ENCODE measurements at places on chromosomes 7 and 10. TPM values are rescaled to one million over a fixed set of nuclear protein-coding genes. Genes with fewer than 3 reads are reported as not detected.

The ANKRD22 gene
- total RNA-seq: not detected

The ENO4 gene
- total RNA-seq: not detected

The SKAP2 gene
- 24.4 TPM for total RNA-seq

DNA sequence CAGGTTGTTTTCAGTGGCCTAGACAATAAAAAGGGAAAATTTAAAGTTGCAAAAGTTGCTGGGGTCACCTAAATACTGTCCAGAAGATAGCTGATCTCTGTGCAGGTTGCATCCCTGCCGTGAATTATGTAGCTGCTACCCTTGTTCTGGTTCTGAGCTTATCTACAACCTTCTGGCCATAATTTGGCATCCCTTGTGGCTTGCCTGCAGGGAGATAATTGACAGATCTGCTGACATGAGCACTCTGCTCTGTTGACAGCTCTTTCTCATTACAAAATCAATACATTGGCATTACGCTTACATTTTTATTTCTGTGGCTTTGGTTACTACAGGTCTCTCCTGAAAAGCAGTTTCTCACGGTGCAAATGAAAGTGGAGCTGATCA, 29.3 kb upstream of the HECTD2 start:
- H3K27ac ChIP-seq: no peak overlapping the region
- no peaks in the 10 kb centered on the region for H3K27me3 ChIP-seq
- DNase-seq: no peak
- no peaks in the 10 kb centered on the region for H3K4me1 ChIP-seq
- H3K4me3 ChIP-seq: no peak overlapping the region

GRCh38 chr10:102112210-102112817, 7.9 kb downstream of the LDB1 start:
- peaks cover 37% of the 10 kb centered on the region for H3K4me1 ChIP-seq
- no peak overlapping the region for H3K27ac ChIP-seq
- H3K4me3 ChIP-seq: no peak overlapping the region
- DNase-seq: peak; percentile 38
- H3K27me3 ChIP-seq: no peaks in the 10 kb centered on the region

DNA sequence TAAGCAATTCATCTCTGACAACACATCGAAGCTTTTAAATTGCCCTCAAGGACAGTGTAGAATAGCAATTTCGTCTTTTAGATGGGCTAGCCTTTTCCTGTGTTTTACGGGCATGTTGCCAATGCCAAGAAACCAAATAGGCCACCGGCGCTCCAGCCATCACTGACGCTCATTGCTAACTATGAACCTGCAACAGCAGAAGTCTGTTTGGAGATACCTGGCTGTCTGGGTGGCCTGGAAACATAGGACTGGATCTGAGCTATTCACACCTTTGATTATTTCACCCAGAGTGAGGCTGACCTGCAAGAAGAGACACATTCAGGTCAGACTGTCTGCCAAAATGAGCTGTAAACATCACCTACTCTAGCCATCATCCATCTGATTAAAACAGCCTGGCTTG, 12.0 kb downstream of the KPNA7 start:
- H3K27me3 ChIP-seq: no peaks in the 10 kb centered on the region
- no peaks in the 10 kb centered on the region for H3K4me1 ChIP-seq
- peaks cover 3% of the 10 kb centered on the region for H3K36me3 ChIP-seq
- no peak overlapping the region for H3K4me3 ChIP-seq
- DNase-seq: no peak

GRCh38 chr7:44263326-44264082, 61.9 kb downstream of the CAMK2B start:
- no peak for DNase-seq
- no peaks in the 10 kb centered on the region for H3K36me3 ChIP-seq
- no peak overlapping the region for H3K27ac ChIP-seq

All from Karpas-422 (cell line).